ENCODE measurements at places on chromosomes 3 and 15.

DNA sequence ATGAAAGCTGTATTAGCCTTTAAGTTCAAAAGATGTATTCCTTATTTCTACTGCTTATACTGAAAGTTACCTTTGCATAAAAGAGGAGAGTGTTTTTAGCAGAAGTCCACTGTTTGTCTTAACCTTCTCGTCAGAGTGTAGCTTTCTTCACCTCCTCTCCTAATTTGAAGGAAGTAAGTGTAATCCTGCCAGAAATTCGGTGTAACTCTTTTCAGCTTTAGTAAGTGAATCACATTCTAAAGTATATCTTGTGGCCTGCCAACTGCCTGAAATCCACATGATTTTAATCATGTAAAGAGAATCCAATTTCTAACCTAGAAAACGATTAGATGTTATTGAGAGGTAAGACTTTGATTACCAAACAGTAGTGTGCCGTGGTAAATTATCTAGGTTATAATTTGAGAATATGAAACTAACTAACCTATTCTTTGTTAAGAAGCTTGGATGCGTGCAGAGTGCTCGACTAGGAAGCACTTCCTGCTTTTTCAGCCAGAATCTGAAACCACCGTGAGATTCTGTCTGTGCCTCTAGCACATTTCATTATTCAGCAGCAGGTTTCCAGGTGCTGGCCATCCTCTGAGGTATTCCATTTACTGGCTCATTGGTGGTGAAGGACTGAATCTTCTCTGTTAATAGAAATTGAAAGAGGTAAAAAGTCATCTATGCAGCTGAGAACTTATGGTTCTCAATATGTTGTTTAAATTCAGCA lies 7.5 kb downstream of the GYG1 start:
- no peak for DNase-seq

DNA sequence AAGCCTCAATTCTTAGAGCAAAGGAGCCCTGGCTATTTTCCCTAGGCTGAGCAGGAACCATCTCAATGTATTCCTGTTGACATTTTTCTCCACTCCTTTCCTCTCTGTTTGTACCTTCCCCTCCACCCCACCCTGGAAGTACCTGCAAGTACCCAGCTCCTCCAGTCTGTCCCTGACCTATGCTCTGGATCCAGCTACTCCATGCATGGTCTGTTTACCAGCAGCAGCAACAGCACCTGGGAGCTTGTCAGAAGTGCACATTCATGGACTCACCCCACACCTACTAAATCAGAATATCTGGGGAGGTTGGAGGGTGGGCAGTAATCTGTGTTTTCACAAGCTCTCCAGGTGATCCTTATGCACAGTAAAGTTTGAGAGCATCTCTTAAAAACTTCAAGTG lies 240.7 kb upstream of the UMPS start:
- no peak for DNase-seq

DNA sequence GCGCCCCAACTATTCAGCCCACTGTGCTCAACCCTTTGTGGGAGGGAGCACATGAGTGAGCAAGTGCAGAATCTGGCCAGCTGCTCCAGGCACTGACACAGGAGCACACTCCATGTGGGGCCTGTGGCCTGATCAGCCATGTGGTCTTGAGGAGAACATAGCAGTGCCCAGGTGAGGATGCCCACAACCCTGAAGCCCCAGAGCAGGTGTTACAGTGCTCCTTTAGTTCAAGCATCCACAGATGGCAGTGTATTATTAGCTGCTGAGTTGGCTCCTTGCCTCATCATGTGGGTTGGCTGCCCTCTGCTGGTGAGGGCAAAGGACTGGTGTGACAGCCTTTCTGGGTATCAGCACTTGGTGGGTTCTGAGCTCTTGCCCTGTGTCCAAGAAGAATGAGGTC lies 1588.2 kb downstream of the SI start:
- no peak for DNase-seq

GRCh38 chr3:120498556-120499346 lies 48.0 kb upstream of the FSTL1 start:
- DNase-seq: no peak

DNA sequence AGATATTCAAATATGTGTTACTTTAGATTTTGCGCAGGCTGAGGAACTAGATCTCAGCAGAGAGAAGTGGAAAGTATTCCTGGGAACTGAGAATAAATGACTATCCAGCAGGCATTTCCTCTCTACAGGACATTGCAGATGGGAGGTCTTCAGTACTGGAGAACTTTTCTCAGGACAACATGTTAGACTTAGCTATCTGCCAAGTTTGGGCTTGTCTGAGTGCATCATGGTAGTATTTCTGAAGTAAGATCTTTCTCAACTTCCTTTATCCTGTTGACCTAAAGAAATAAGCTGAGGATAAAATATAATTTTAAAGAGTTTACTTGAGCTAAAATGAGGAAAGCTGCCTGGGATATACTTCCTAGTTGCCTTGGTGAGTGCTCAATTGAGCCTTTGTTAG lies 167.9 kb upstream of the BCHE start:
- no peak for DNase-seq

Data from T-helper 17 cell (primary cell).